ENCODE measurements at places on chromosomes 13 and 19. TPM values are rescaled to one million over a fixed set of nuclear protein-coding genes. Genes with fewer than 3 reads are reported as not detected.
A peak's percentile ranks its signal among the peaks of the same experiment; 100 is the strongest.

DNA sequence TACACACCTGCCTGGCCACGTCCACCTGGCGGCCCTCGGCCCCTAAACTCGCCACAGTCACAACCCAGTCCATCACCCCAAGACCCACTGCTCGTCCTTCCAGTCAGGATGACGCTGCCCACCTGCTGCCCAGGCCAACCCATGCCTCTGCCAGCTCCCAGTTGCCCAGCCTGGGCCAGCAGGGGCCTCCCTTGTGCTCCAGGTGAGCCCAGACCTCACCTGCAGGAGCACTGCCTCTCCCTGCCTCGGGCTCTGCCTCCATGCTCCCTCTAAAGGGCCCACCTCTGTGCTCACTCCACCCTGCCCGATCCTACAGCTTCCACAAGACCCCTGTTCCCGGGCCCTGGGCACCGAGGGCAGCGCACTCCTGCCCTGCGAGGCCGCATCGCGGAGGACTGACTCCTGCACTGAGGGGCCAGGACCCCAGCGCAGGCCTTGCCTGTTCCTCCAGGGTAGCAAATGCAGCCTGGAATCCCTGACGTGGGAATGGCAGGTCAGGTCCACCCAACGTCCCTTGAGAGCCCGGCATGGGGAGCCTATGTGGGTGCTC is 8.0 kb upstream of the CACTIN start:
- ATAC-seq: no peak

DNA sequence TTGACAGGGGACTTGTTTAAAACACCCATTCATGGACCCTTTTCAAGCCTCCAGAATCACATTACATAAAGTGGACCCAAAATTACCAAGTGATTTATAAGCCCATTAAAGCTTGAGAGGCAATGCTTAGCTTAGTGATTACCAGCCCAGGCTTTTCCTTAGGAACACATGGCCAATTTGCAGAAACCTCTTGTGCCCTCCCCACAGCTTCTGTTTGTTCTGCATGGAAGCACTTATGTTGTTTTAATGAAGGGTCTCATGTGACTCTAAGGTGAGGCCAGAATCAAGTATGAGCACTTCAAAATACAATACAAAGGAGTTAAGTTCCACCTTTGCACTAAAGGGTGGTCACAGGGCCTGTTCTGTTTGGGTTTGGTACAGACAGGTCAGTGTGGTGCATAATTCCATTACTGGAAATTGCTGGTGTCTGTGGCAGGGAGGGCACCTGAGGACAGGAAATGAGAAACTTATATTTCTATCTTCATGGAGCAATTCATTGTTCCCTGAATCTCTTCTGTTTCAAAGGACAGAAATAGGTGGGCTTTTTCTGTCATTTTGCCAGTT is 15.3 kb downstream of the ZNF486 start:
- no peak for ATAC-seq

DNA sequence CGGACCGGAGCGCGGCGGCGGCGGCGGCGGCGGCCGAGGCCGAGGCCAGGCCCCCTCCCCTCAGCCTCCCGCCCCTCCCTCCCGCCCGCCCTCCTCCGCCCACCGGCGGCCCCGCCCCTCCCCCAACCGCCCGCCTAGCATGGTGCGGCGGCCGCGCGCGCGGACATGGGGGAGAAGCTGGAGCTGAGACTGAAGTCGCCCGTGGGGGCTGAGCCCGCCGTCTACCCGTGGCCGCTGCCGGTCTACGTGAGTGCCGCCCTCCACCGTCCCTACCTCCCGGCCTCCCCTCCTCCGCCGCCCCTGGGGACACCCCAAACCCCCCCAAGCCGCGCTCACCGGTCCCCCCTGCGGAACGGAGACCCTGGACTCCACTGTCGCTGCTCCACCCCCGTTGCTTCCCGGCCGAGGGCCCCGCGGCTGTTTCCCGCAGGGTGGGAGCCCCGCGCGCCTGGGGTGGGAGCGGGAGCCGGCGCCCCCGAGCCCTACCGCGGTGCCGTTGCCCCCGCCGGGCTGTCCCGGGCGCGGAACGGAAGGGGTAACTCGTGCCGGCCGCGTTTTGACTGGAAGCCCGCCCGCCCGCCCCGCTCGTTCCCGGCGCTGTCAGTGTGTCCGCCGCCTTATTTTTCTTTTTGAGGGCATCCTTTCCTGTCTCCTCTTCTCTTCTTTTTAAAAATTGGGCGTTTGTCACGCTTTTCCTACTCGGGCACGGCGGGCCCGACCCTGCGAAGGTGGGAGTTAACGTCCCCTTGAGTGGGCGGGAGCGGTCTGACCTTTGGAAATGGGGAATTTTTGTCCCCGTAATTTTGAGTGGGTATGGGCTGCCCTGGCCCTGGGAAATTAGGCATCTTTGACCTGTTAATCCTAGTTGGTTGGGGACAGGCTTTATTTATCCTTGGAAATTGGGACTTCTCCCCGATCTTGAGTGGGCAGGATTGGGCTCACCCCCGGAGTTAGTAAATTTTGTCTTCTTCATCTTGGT is 576 bp downstream of the DOT1L start:
- ATAC-seq: peak; percentile 27

Gene CILP2
- 0.97 TPM for total RNA-seq

- peak; percentile 38 for ATAC-seq
Measured at GRCh38 chr13:78341032-78341431, 262.3 kb downstream of the POU4F1 start.

DNA sequence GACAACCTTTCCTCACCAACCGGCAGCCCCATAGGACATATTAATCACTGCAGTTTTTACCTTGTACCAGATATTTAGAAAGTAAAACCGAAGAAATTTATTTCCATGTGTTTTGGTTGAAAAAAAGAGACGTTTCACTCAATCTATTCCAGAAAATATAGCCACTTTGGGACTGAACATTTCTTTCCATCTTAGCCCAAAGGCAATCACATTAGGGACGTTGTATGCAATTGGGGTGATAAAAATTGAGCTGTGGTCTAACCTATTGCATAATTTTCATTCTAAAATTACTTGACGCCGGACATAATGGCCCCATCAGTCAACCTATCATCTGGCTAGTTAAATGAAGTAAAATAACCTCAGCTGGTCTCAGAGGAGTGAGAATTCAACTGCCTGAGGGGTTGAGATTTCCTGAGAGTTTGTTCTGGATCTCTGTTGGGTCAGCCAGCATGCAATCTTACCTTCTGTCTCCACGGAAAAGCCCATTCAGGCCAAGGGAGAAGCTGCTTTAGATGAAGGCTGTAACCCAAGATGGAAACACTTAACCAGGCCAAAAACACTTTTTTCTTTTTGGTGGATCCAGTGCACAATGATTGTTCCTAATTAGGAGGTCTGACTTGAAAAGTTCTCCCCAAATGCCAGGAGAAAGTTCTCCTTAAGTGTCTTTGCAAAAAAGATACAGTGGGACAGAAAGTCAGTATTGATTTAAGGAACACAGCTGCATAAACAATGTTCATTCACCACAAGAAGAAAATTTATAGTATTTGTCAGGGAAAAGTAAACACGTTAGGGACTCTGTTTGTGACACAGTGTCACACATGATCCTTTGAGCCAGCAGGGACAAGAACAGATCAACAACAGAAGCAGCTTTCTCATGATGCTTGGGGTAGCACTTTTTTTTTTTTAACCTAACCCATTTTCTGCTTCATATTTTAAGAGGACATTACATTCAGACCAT is 34.1 kb downstream of the DLEU7 start:
- no peak for ATAC-seq

Gene SMIM7
- total RNA-seq: 52.9 TPM

DNA sequence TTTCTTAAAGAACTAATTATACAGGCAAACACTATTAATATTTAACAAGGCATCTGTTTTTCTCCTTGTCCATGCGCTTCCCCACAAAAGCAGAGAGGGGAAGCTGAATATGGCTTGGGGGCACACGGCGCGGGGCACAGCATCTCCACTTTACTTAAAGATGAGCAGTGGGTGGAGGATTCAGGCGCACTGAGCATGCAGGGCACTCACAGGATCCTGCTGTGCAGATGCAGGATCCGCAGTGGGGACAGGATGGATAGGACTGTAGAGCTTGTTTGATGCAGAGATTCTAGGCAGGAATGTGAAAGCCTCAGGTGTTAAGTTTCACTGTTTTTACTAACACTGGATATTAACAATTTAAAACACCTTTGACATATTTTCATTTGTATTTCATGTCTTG is 43.3 kb downstream of the ATP11A start:
- no peak for ATAC-seq

- peak; percentile 37 for ATAC-seq
Measured at GRCh38 chr13:74133657-74134201, 475 bp downstream of the KLF12 start.

GRCh38 chr19:41376241-41376997 is at the start of gene TMEM91:
TSS of gene TMEM91 (plus strand) at chr19:41376533. CDS start at chr19:41378310, 1,777 bp downstream.
- ATAC-seq: peak; percentile 67

DNA sequence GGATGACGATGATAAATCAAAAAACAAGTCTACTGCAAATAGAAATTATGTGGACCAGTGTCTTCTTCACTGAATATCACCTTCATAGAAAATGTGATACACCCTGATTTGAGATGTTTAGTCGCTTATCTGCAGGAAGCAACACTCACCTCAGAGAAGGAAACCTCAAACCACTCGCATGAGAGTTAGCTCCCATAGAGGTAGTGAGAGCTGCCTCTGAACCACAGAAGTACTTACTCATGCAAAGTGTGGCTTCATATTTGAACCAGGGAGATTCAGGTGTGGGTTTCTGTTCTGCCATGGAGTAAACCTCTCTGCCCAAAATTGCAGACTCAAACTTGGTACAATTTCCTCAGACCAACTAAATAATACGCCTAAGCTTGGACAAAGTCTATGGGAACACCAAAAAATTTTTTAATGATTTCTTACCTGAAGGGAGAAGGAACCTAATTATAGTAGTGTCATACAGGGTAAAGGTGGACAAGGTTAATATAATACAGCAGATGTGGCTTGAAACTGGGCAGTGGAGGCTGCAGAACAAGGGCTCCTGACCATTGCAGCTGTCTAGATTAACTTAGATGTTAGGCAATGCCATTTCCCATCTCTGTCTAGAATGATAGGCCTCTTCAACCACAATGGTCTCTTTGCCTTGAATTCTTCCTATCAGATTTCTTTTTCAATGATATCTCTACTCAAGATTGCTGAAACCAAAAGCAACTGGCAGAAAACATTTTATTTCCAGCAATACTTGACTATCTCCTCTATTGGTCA is 29.6 kb upstream of the RCBTB2 start:
- peak; percentile 99 for ATAC-seq

Gene FXYD3
- not detected for total RNA-seq

- ATAC-seq: no peak
Measured at GRCh38 chr13:44470638-44471562, 97.3 kb downstream of the SERP2 start.

Gene LILRA6
- 0.39 TPM for total RNA-seq

DNA sequence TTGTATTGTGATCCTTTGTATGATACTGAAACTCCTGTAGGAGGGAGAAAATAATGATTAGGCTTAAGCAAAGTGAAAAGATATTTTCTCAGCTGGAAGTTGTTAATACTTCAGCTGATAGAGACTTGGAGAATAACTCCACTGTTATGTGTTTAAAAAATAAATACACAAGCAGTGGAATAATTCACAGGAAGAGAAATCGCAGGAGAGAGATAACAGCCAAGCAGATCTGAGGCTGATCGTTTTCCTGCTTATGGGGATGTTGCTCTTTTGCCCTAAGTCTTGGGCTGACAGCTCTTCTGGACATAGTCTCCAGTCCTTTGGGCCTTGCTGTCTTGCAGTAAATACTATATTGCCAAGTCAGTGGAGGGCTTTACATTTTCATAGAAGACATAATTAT is 93.3 kb downstream of the OLFM4 start:
- ATAC-seq: no peak

DNA sequence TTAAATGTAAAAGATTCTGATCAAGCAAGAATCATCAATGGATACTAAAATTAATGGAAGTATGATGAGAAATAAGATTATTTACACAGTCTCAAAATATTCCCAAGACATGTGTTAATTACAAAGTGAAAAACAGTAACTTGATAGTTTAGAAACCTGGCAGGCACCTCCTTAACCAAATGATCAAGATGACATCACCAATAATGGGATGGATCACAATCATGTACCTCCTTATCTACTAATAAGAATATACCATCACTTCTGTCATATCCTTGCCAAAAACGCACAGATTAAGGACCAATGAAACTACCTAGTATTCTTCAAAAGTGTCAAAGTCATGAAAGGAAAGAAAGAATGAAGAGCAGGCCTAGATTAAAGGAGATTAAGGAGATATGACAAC is 30.0 kb downstream of the TSC22D1 start:
- no peak for ATAC-seq

GRCh38 chr13:113664751-113665596 is 2.0 kb upstream of the GRK1 start:
- ATAC-seq: no peak

DNA sequence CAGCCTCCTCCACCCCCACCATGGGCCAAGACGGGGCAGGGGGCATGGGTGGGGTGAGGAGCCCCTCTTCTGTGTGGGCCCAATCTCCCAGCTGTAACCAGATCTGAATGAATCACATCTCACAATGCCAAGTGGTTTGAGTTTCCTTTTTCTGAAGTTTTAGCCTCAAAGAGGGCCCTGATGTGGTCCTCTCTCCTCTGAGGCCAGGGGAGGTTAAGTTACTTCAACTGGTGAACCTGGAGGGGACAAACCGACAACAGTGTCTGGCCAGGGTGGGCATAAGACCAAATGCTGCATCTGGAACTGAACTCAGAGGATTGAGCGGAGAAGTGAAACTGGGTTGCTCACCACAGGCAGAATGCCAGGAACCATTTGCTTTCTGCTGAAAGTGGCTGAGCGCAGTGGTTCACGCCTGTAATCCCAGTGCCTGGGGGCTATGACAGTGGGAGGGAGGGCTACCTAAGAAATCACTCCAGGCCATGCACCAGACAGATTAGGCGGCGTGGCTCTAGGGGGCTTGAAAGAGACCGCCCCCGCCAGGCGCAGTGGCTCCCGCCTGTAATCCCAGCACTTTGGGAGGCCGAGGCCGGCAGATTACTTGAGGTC is 15.4 kb upstream of the IRGC start:
- ATAC-seq: peak; percentile 22

Gene MTUS2
- 0.11 TPM for total RNA-seq

GRCh38 chr13:46908501-46908900 is 11.6 kb upstream of the HTR2A start:
- no peak for ATAC-seq

- no peak for ATAC-seq
Measured at GRCh38 chr19:33644284-33644836, 22.6 kb downstream of the CHST8 start.

Gene TEX26
- total RNA-seq: not detected
